ENCODE measurements at places on chromosomes 4 and X.
A peak's percentile ranks its signal among the peaks of the same experiment; 100 is the strongest.

DNA sequence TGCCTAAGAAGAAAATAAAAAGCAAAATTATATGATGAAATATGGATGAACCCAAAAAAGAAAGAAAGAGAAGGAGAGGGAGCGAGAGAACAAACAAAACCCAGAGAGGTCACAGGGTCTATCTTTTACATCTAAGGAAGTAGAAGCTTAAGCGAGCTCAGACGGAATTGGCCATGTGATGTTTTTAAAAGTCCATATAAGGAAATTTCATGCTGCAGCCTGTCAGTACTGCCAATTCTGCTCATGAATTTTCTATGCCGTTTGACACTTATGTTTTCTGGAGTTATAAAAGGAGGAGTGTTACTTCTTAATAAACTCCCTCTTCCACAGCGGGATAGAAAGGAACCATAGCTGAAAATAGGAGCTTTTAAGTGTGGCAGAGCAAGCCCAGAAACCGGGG, 32.9 kb upstream of the DCX start:
- no peak for DNase-seq

DNA sequence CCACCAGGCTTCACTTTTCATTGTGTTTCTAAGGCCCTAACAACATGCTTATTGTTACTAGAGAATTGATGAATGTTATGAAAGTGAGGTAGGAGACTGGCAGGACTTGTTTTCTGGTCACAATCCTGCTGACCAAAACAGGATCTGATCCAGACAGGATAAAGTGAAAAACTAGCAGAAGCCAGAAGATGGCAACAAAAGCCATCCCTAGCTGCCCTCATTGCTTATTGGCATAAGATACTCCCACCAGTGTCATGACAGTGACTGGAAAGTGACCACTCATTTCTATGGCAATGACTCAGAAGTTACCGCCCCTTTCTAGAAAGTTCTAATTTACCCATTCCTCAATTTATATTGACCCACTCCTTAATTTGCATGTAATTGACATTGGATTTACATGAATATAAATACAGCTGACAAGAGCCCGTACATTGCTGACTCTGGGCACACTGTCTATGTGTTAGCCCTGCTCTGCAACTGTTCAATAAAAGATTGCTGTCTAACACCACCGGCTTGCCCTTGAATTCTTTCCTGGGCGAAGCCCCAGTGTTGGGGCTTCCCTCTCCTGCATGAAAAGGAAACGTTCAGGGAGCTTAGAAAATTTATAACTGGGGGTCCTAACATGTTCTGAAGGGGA, 30.0 kb upstream of the FGG start:
- DNase-seq = no peak

DNA sequence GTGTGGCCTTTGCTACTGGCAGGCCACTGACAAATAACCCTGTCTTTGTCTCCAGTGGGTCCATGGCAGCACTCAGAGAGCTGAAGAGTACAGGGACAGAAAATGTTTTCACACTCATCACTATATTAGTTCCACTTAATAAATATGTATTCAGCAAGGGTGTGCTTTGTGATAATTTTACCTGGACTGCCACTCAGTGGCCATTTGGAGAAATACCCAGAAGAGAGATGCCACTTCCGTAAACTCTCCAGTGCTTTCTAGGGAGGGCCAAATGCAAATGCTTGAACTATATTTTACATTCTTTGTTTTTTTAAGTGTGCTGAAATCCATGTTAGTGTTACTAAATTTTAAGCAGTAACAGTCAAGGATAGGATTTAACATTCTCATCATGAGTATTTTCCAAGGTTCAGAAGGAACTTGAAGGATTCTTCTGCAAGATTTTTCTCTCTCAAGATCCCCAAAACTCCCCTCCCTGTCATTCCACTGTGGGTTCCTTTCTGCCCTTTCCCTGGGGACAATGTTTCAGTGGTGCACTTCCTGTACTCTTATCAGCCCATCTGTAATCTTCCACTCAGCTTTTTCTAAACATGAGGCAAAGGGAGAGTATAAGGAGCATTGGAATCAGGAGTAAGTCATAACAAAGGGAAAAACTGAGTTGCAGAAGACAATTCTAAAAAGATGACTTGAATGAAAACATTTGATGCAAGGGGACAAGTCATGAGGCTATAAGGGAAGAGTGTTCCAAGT, 46.0 kb downstream of the TFDP3 start:
- no peak for DNase-seq

DNA sequence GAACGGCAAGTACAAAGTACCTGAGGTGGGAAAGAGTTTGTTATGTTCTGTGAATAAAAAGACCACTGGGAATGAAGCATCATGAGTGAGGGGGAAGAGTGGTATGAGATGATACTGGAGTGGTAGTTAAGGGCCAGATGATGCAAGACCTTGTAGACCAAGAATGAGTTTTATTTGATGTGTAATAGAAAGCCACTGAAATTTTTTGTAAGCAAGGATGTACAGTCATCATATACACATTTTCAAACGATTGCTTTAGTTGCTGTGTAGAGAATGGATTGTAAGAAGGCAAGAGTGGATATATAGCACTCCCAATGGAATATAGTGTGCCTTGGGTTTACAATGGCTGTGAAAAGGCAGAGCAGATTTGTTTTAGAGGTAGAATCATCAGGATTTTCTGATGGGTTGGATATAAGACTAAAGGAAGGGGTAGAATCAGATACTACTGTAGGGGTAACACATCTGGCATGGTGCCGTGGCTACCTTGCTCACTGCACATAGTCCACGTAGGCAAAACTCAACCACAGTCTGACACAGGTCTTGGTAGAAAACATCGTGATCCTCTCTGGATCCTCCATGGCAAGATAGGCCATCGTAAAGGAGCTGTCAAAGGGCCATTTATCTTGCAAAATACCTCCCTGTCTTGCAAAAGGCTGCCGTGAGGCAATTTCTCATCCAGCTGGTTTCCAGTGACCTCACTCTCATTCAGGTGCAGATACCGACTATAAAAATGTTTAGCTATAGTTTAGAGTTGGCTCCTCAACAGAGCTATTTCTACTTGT, 14.9 kb downstream of the TIFA start:
- no peak for DNase-seq

GRCh38 chr4:173367285-173367684, 3.5 kb upstream of the SAP30 start:
- DNase-seq = no peak

GRCh38 chr4:74015126-74015780, 16.8 kb upstream of the CXCL5 start:
- DNase-seq = no peak

DNA sequence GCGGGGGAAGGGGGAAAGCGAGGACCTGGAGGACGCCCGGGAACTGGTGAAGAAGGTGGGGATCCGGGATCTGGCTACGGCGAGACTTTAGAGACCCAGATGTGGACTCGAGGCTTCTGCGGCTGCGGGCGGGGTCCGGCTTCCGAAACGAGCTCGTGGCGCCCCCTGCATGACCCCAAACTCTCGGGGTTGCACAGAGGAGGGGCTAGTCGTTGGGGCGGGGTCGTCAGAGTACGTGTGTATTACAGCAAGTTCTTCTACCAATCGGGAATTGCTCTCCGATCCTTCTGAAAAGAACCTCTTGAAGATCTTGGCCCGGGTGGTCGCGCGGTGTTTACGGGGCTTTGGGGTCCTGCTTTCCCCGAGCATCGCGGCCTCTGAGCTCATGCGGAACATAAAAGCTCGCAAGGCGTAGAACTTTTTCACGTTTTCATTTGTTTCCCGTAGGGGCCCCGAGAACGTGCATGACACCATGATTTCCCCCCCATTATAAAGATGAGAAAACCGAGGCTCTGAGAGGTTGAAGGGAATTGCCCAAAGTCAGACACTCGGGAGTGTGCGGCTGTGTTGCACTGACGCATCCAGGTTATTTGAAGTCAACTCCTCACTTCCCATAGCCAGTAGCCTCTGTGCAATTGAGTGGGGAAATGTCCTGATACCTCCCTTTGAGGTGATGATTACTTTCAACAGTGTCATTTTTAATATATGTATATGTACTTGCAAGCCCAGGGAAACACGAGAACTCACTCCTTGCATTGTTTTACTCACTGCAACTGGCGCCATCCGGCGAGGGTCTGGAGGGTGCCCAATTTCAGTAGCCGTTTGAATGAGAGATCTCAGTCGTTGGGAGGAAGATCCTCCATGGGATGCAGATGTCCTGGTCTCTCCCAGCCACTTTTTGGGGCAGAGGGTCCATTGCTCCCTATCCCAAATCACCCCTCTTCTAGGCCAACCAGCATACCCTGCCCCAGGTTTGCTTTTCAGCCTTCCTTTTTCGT, at the start of gene BEND4:
TSS of gene BEND4 (minus strand) at position 149 of the 998 bp plus-strand sequence. CDS start 512 bp downstream, outside the sequence.
- no peak for DNase-seq

GRCh38 chrX:34341258-34341657, 209.1 kb upstream of the FAM47A start:
- DNase-seq = no peak

GRCh38 chr4:8114456-8115202, 44.0 kb downstream of the ABLIM2 start:
- DNase-seq = no peak

- no peak for DNase-seq
These were observed 200.6 kb downstream of the BCOR start for GRCh38 chrX:39896951-39897740.

- no peak for DNase-seq
These were observed 174.2 kb downstream of the BTC start for GRCh38 chr4:74619931-74620702.

DNA sequence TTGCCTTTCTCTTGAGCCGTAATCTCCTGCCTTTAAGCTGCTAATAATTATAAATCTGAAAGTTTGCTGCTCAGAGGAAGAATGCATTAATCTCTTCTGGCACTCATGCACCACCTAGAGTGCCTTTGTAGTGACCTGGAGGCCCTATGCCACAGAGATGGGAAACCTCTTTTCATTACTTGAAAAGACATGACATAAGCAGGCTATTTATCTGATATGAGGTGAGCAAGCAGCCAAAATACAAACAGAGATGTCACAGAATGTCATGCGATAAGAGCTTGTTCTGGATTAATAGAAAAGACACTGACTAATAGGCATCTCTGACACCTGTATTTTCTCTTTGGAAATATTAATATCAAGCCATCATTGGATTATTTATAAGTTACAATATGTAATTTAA, 42.3 kb downstream of the GABRB1 start:
- DNase-seq = no peak

DNA sequence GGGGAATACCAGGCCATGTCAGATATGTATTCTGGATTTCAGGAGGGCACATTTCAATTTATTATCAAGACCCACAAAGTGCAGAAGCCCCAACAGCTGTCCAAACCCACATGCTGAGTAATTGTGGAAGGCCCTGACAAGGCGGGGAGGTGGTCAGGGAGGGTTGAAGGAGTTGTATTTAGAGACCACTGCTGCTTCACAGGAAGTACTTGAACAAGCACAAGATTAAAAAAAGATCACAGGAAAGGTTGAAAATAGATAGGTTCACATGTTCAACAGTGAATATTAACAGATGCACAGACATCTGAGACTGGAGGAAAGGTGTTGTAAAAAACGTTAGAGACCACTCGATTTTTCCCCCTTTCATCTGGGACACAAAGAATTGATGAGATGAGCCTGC, 17.9 kb downstream of the ATP8A1 start:
- no peak for DNase-seq

GRCh38 chrX:18855919-18856644, 127.8 kb downstream of the PHKA2 start:
- no peak for DNase-seq

DNA sequence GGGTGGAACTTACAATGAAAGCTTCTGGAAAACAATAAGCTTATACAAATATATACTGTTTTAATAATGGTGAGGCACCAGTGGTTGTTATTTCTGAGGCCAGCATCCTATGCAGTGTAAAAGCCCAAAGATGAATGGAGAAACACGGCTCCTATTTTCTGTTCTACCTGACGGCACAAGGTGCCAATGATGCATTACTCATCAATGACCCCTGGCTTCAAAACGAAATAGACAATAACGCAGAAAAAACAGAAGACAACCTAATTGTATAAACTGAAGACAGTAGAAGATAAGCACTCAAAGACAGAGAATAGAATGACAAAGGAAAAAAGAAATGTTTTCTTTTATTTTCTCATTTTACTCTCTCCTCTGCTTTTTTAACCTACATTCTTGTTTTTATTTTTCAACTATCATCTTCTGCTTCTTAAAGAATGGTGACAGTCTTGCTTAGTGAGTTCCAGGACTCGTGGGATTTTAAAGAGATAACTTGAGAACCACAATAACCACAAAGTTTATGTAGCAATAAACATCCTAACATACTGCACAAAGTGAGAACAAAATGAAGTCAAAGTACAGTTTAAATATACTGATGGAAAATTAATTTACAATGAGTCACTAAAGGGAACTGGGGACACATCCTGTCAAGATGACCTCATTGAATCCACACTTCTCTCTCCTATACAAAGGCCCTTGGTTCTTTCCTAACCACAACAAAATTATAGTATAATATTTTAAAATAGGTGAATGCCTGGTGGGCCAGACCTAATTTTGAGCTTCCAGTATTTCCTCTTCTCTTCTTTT, 169.8 kb downstream of the BTC start:
- DNase-seq = peak; percentile 43

GRCh38 chr4:83109480-83110222, 4.9 kb downstream of the PLAC8 start:
- no peak for DNase-seq

DNA sequence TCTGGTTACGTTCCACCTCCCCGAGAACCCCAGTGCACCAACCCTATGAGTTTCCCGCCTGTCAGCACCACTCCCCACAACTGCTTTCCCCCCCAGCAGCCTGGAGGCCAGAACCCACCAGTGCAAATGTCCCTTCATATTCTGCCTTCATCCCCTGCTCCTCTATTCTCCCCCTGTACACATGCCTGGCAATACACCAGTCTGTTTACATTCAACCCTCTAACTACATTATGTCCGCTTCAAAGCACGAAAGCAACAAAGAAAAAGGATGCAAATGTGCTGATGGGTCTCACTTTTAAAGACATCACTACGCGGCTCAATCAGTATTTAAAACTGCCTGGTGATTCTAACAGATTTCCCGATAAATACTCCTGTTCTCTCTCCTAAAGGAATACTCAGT, 126.7 kb upstream of the SORBS2 start:
- DNase-seq = no peak

DNA sequence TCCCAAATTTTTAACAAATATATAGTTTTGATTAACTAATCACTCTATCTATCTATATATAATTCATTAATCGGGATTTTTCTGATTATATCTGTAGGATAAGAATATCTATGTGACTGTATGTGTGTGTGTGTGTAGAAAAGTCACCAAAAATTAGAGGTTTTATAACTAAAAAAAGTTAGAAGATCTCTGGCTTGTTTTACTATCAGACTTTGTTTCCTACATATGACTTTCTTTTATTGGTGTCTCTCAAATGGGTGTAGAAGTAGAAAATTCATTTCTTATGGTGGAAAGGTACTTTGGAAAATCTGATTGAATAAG, 26.7 kb upstream of the TMPRSS11D start:
- DNase-seq = no peak

DNA sequence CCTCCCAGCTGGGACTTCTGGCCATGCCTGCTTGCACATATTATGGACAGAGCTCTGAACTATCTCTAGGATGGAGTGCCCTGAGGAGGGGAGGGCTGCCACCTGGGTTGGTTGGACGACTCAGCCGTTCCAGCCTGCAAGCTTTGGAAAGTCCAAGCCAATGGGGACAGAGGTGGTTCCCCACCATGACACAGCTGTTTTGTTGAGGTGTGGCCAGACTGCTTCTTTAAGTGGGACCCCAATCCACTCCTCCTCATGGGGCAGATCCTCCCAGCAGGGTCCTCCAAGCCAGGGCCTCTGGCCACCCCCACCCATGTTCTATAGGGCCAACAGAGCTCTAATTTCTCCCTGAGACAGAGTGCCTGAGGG, 22.7 kb downstream of the F8A3 start:
- DNase-seq = no peak

GRCh38 chrX:40105835-40106675, 8.3 kb upstream of the BCOR start:
- DNase-seq = no peak
